ENCODE measurements at places on chromosomes 6 and 20.

- DNase-seq = no peak
Measured at GRCh38 chr6:131129689-131130553, 5.3 kb upstream of the AKAP7 start.

- no peak for DNase-seq
Measured at GRCh38 chr20:22403022-22403631, 181.2 kb downstream of the FOXA2 start.

DNA sequence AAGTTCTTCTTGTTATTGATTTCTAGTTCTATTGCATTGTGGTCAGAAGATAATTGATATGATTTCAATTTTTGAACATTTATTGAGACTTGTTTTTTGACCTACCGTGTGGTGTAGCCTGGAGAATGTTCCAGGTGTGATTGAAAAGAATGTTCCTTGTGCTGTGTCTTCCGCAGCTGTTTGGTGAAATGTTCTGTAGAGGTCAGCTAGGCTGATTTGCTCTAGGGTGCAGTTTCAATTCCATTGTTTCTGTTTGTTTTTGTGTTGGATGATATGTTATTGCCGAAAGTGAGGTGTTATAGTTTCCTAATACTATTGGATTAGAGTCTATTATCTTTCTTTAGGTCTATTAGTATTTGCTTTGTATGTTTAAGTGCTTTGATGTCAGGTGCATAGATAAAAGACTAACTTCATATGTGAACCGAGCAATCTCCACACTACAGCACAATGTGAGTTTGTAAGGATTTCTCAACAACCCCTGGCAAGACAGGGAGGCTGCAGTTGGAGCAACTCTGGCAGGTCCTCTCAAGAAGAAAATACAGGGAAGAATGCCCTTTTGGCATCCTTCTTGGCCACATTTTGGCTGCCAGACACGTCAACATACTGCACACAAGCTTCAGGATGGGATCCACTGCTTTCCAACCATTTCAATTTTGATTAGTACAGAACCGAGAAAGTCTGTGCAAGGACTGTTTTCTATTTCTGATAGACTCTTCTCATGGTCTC, 320.7 kb downstream of the RNF144B start:
- DNase-seq = no peak

- no peak for DNase-seq
Measured at GRCh38 chr6:112268654-112269053, 14.3 kb upstream of the LAMA4 start.

DNA sequence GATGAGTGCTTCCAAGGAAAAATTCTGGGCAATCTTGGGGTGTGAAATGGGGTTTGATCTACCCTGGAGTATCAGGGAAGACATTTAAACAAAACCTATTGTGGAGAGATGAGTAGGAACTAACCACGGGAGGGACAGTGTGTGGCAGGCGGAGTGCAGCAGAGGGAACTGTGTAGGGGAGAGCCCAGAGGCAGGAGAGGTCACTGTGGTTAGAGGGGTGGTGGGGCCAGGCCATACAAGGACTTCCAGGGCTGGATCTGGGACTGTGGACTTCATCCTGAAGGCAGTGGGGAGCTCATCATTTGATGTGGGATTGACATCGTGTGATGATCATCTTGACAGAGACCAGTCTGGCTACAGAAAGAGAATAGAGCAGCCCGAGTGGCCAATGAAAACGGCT, 89.0 kb downstream of the TOX2 start:
- DNase-seq = no peak

DNA sequence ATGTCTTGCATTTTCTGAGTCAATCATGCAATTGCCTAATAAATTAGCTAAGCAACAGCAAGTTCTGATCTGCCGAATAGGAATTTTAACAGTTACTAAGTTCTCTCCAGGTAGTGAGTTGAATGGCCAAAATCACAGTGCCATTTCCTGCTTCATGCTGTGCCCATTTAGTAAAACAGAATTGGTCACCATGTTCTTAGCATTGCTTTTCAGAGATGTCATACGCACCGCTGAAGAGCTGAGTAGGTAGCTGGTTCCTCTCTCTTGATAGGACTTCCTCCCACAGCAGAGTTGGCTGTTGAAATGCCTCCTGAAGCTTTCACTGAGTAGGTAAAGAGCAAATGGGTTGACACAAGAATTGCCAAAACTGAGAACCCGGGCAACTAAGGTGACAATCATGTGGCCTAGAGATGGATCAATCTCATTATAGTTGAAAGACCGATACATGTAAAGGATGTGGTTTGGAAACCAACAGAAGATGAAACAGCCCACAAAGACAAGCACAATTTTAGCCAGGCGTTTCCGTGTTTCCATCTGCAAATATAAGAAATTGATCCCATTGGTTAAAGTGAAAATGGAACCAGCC, 57.1 kb upstream of the GJE1 start:
- no peak for DNase-seq

DNA sequence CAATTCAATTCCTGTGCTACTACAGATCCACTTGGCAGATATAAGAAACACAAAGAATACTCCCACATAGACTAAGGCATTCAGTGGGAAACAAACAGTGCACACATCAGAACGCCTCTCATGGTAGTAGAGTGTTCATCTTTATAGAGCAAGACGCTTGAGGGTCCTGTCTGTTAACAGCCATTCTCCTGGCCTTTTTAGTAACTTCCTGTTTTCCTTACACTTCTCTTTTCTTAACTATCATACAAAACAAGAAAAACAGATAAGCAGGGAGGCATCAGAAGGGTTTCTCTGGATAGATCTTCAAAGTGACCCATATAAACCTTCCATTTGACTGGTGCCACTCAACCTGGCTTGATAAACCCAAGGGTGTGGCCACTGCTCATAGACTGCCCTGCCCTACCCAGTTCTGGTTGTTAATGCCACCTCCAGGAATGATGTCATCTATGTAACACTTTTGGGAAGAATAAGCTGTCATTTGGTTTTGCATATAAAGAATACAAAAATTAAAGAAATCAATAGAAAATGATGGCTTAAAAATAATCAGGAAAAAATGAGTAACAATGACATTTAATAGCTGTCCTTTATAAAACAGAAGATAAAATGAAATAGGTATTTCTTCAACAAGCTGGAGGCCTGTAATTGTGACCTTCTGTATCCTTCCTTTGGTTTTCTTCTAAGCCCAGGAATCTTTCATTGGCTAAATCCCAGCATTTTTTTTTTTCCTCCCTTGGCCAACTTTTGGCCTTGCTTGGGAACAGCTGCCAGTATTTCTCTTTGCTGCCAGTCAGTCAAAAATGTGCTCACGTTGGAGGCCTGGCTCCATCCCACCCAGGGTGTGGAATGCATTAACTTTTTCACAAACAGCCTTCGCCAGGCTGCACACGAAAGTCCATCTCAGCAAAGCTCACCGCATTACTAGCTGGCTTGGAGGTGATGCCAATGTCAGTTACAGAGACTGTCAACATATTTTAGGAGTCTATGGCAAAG, 103.5 kb downstream of the GJA10 start:
- DNase-seq = no peak

GRCh38 chr6:110944681-110945151, 13.8 kb upstream of the GTF3C6 start:
- DNase-seq = peak; percentile 93

DNA sequence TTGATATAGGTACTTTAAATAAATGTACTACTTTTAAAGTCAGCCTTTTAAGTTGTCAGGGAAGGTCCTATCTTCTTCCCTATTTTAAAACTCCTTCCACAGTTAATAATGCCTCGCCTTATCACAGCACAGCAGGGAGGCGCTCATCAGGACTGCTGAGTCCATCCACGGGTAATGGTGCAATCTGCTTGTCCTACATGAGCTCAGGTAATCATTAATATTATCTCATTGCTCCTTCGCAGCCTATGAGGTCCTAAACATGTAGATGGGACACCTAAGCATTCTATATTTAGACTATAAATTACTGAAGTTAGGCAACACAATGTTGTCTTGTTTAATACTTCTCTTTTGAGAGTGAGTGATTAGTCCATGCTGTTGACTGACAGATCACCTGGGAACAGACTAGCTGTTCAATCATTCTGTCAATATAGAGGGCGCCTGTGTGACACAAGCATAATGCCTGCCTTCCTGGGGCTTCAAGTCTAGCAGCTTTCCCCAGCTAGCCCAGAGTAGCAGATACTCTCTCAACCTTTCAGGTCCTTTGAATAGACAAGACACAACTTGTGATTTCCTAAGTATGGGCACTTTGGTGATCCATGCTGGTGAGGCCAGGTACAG, 91.0 kb downstream of the FYN start:
- DNase-seq = no peak

- no peak for DNase-seq
Measured at GRCh38 chr6:140825731-140826130, 1307.0 kb upstream of the GJE1 start.

GRCh38 chr6:1695546-1696462, 86.1 kb downstream of the FOXC1 start:
- no peak for DNase-seq

DNA sequence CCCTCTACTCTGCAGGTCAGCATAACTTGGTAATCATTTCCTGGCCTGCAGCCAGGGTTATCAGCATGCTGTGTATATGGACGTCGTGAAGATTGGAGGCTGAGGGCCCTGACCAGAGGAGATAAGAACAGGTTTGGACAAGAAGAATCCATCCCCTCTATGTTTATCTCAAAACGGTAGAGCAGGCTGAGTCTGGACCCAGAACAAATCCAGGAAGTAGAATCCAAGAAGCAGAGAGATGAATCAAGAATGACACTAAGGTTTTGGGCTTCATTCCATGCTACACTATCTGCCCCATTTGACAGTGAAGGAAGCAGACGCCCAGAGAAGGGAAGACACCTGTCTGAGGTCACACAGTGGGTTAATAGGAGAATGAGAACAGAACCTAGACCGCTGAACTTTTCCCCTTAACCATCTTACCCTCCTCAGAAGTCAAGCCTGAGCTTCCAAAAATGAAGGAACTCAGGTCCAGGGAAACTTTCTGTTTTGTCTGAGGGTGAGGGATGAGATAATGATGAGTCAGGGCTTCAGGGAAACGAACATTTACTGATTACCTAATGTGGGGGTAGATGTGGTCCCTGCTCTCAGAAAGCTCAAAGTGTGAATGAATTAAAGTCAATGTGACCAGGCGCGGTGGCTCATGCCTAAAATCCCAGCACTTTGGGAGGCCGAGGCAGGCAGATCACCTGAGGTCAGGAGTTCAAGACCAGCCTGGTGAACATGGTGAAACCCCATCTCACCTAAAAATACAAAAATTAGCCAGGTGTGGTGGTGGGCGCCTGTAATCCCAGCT, 9.4 kb upstream of the COMMD7 start:
- peak; percentile 82 for DNase-seq

DNA sequence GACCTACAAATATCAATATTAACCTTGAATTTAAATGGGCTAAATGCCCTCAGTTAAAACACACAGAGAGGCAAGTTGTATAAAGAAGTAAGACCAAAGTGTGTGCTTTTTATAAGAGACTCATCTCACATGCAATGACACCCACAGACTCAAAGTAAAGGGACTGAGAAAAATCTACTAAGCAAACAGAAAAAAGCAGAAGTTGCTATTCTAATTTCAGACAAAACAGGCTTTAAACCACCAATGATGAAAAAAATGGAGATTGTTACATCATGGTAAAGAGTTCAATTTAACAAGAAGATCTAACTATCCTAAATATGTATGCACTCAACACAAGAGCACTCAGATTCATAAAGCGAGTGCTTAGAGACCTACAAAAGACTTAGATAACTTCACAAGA, 741.9 kb upstream of the MARCKS start:
- DNase-seq = no peak

DNA sequence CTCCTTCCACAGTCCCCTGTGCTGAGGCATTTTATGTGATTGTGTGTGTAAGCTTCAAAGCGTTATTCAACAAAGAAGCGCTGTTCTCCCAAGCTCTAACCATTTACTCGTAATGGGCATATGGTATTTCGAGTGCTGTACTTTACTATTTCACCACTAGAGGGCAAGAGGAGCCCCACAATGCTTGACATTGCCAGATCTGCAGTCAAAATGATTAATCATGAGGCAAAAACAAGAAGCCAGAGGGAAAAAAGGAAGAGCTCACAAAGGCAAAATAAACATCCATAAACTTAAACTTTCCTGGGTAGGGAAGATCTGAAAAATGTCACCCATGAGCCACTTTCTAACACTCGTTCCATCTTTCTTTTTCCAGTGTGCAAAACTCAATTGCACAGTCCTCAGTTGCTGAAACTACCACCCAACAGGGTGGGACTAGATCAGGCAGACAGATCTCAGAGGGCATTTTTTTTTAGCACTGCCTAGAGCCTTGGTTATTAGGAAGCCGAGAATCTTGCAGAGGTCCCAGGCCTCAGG, 215.0 kb upstream of the PLCB4 start:
- peak; percentile 84 for DNase-seq

DNA sequence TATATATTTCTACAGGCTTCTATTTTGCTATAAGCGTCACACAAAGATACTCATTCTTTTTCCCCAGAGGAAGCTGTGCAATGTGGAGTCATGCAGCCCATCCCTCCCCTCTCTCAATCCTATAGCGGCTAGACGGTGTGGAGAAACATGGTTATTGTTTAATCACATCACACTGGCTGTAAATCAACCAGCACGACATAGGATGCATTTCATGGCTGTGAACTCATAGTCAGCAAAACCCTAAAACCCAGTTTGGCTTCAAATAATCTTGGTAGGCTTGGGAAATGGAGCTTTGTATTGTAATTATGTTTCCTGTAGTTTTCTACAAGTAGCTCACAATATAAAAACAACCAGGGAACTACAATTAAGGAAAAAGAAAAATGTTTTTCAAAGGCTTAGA, 16.8 kb downstream of the FOXC1 start:
- DNase-seq = no peak

DNA sequence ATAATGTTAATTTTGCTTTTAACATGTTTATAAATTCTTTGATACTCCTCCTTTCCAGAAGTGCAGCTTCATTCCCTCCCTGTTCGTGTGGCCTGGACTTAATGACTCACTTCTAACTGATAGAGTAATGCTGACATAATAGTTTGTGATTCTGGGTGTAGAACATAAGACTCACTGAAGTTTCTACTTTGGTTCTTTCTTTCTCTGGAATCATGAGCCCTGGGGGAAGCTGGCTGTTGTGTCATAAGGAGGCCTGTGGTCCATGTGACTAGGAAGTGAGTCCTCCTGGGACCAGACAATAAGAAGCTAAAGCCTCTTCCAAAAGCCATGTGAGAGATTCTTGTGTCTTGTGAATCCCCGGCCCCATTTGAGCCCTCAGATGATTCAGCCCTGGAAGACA, 30.5 kb upstream of the HLA-G start:
- DNase-seq = peak; percentile 39

DNA sequence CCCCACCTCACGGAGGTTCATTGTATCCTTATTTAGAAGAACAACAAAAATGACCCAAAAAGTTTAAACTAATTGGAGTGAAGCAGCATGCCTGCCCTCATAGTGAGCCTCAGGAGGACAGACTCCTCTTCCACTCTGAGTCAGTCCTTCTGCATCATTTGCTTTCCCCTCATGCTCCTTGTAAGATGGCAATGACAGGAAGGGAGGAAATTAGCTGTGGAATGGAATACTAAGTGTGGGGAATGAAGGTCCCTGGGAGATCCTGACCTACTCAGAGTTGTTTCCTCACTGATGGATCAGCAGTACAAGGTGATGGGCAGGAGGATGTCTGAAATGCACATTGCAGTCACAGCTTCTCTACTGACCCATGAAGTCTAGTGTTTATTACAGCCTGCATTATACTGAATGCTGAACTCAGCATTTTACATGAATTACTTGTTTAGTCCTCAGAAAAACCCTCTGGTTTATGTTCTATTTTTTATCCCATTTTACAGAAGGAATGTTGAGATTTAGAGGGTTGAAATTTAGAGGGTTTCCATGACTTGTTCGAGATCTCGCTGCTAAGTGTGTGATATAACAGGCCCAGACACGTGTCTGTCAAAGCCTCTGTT, 212.0 kb upstream of the PCSK2 start:
- DNase-seq = no peak

- no peak for DNase-seq
Measured at GRCh38 chr6:7901056-7901455, 9.5 kb downstream of the TXNDC5 start.

Data from IMR-90 (cell line).